ENCODE measurements at places on chromosomes 2 and 18.

- DNase-seq, result no peak
Measured at GRCh38 chr2:33316328-33316727, 160.1 kb upstream of the RASGRP3 start.

- DNase-seq, result no peak
Measured at GRCh38 chr2:201383136-201383535, 26.0 kb upstream of the FLACC1 start.

DNA sequence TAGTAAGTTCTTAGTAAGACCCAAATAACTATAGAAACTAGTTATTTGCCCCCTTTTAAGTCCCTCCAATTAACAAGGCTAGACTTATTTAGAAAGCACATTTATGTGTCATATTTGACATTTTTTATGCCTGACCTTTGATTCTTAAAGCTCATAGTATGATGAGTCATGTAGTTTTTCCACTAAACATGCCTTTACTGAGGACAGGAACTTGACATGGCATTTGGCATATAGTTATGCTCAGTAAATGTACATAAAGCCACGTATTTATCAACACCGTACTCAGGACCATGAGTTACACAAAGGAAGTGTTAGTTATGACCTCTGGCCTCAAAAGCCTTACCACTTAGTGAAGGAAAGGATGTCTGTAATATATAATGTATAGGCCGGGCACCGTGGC lies 78.9 kb downstream of the GNAL start:
- no peak for DNase-seq

GRCh38 chr18:46133534-46133933 lies 29.3 kb downstream of the HAUS1 start:
- DNase-seq, result no peak

- DNase-seq, result no peak
Measured at GRCh38 chr18:54957296-54957832, 1.9 kb downstream of the CCDC68 start.

DNA sequence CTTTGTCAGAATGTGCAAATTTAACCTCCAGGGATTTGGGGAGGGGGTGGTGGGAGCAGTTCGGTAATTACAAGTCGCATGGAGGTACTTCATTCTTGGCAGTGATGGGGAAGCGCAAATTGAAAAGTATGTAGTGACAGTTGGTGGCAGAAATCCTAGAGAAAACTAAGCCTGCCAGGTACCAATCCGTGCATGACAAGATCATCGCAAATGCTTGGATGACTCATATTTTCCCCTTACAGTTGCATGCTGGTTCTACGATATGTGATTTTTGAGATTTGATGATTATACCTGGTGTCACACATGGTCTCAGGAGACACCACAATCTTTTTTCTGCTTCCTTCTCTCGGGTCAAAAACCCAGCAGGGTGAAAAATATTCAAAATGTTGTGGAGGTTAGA lies 479.7 kb upstream of the ID2 start:
- DNase-seq, result no peak

GRCh38 chr2:58479535-58480140 lies 238.5 kb upstream of the FANCL start:
- DNase-seq, result no peak

DNA sequence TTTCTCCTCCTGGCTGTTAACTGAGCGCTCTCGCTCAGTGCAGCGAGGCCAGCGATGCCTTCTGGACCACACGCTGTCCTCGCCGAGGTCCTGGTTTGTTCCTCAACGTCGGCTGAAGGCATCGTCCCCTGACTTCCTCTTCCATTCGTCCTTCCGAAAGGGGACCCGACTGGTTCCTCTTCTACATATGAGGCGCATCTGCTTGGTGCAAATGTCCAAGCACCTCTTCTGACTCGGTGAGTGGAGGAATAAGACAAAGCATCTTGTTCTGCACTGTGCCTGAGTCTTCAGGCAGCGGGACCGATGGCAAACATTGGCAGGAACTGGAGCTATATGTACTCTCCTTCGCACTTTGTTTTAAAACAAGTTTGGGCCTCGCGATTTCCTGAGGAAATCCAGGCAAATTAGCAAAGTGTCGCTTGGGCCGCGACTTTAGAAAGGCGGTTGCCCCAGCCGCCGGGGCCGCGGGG lies 621 bp upstream of the KCNS3 start:
- no peak for DNase-seq

DNA sequence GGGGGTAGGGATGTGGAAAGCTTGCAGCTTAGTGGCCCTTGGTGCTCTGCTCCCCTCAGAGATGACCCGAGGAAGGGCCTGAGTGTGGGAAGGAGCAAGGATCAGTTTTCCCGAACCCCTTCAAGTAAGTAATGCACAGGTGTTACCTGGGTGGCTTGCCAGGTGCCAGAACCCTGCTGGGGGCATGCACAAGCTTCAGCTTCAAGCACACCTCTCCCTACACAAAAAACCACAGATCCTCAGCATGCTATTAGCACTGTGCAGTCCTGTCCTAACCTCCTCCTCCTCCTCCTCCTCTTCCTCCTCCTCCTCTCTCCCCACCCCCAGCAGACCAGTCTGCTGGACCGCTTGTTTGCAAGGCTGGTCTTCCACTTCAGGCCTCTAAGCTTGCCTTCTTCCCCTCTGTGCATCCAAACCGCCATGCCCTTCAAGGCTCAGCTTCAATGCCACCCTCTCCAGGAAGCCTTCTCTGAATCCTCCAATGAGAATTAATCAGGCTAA lies 114.8 kb downstream of the ACAA2 start:
- no peak for DNase-seq

DNA sequence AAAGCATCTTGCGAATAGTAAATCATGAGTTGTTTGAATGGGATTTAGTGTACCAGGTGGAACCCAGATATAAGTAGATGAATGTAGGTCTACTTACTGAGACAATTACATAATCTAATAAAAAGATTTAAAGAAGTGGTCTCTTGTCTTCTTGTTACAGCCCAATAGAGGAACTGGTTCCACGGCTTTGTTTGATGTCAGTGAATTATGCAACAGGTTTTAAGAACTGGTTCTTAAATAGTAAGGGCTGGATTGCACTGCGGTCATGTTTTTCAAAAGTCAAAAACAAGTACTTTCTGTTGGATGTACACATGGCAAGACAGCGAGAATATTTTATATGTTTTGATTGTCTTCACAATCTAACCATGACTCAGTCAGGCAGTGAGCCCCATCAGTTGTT lies 15.4 kb upstream of the SLC9A2 start:
- no peak for DNase-seq

- no peak for DNase-seq
Measured at GRCh38 chr2:206989311-206989710, 50.0 kb downstream of the CPO start.

DNA sequence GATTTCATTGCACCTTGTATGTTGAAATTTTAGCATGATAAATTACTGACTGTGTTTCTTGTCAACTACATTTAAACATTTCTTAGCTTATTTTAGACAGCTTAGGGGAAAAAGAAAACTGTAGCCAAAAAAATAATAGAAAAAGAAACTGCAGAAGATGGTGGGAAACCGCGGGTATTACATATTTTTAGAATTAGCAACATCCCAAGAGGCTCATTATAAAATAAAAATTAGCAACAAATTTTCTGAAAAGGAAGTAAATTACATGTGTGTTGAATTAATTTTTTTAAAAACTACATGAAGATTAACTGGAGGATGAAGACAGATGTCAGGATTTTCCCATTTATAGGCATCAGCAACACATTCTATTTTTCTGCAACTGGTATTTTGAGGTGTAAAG lies 4.3 kb downstream of the PELI1 start:
- DNase-seq, result no peak

GRCh38 chr18:23495723-23496440 lies 7.4 kb upstream of the RMC1 start:
- no peak for DNase-seq

DNA sequence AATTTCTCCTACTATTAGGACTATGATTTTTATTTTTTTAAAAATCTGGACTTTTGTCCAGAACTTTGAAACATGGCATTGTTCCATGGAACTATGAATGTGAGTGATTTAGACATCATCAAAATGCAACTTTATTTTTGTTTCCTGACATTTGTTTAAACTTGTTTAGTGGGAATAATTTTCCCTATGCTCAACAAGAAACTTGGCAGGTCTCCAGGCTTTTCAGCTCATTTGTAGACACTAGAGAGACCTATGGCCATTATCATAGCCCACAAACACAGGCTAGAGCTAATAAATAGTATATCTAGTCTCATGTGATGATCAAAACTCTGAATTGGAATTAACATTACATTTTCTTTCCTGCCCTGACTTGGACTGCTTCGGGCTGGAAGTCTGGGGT lies 145.1 kb upstream of the CELF4 start:
- no peak for DNase-seq

Measured in GF-D8 (cell line).